Osteoblast (primary cell): ENCODE measurements at places on chromosomes 5 and 9.

- DNase-seq: peak; percentile 39
Observed at GRCh38 chr9:126545106-126545505, 68.6 kb upstream of the LMX1B start.

- DNase-seq: no peak
Observed at GRCh38 chr5:125610892-125611291, 812.3 kb upstream of the GRAMD2B start.

DNA sequence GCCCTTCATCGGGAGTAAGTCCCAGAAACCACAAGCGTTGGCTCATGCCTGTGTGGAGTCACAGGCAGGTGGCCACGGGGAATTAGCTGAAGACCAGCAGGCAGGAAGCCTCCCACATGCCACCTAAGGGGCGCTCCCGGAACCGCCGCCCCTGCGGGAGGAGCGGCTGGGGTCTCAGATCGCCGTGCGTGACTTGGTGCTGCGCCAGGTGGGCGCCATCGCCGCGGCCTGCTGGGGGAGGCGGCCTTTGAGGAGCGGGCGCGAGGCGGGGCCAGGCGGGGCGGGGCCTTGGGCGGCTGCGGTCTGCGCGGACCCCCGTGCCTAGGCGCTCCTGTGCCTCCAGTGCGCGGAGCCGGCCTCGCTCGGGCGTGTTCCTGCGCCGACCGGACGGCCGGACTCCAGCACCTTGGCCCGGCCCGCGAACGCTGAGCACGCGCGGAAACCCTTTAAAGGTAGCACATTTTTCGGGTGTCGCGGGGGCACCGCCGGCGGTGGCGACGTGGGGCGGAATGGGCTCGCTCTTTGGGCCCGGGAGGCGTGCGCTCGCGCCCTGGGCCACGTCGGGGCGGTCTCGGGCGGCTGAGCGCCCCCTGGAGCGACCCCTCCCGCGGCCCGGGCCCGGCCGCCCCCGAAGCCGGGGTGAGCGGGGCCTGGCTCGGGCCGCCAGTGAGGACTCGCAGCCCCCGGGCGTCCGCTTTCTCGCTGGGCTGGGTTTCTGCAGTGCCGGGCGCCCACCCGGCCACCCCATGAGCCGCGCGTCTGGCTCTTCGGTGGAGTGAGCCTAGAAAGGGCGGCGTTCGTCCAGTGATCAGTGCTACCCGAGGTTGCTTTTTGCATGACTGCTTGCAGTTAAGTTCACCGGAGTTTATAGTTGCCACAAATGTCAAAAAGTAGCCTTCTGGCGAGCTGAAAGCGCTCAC is 24.5 kb downstream of the LECT2 start:
- peak; percentile 51 for DNase-seq

DNA sequence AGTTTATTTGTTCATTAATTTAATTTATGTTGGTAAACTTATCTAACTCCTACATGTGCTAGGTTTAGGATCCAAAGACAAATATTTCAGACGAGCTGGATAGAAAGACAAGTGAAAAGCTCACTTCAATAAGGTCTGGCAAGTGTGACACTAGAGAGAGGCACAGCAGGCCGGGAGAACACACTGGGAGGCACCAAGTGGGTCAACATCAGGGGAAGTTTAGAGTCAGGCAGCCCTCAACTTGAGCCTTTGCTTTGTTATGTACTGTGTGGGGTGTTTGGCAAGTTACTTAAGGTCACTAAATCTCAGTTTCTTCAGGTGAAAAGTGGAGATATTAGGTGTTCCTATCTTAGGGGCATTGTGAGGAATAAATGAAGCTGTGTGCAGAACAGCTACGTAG is 214.4 kb downstream of the PCSK1 start:
- DNase-seq: no peak

- no peak for DNase-seq
Observed at GRCh38 chr9:124122813-124123462, 111.4 kb downstream of the LHX2 start.
